Stimulated activated CD4-positive, alpha-beta T cell treated with anti-CD3 and anti-CD28 coated beads, Interleukin-4, amount 100 ng/mL, for 1 hour (primary cell): ENCODE measurements at places on chromosomes 3 and 15.

GRCh38 chr3:58858126-58858525, 191.6 kb upstream of the FAM3D start:
- DNase-seq: no peak

- no peak for DNase-seq
These were observed 213.1 kb downstream of the FGF12 start for GRCh38 chr3:192514081-192514753.

DNA sequence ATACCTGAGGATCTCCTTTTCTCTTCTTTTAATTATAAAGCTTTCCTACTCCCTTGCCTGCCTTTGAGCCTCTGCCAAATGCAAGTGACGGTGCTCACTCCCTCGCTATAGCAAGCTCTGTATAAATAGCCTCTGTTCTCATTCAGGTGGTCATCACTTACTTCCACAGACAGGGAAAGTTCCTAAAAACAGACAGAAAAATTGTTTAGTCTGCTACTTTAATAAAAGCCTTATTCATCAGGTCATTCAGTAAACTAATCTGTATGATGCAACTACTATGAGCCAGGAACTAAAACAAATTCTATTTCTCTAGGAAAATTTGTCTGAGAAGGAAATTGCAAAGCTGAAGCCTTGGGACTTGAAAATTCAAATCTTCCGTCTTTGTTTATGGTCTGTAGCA, 10.2 kb upstream of the DLG1 start:
- DNase-seq: no peak

DNA sequence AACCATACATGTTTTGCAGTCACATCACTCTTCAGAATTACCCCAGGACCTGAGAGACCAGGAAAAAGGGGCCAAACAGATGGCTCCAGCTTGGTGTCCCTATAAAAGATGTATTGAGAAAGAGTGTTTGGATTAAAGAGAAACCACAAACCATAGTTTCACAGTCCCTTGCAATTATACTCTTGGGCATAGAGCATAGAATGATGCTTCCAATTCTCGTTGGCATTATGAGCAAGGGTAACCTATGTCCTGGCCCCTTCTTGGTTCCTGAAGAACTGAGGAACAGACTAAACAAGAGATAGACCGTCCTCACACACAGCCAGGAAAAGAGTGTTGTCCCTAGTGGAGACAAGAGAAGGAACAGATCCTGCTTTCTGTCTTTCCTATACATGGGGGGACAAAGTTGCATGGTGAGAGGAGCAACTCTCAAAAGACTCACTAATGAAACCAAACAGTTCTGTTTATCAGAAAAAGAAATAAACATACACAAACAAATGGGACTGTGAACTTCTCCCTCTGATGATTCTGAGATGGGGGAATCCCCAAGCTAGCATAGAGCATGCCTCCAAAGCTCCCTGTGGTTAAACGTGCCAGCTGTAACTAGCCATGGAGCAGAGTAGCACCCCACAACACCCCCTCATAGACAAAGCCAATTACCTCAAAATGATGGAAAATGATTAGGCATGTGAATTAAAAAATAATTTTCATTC, 908.6 kb downstream of the NTRK3 start:
- DNase-seq: no peak

DNA sequence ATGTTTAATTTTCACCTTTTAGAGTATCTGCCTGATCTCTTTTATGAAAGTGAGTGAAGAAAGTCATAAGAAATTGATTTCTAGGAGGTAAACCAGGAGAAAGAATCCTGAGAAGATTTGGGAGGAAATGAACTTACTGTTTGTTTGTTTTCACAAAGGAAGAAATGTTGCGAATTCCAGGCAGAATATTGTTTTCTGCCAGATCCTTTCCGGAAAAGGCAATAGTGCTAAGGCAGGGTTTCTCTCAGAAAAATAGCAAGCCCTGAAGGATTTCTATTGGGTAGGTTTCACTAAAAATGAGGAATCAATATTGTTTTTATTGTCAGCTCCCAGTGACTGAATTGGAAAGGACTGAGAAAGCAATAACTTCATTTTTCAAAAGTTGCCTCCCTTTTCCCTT, 85.7 kb upstream of the TGFBR2 start:
- no peak for DNase-seq

DNA sequence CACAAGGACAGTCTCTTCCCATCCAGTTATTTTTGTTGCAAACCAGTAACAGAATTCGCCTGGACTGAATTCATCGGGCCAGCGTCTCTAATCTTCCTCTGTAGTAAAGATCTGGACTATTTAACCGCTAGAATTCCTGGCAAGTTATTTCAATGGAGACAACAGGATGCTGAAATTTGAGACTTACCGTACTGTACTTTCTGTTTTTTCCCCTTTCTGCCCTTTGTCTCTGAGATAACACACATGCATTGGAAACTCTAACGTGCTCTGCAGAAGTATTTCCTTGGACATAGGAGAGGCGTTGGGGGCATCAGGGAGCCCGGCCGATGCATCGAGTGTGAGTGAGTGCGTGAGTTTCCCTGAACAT, 61.5 kb downstream of the ASB7 start:
- DNase-seq: no peak
